NCI-H187 treated with DMSO at 0.1 percent for 48 hours (cell line): ENCODE measurements at places on chromosomes 2 and 18.
A peak's percentile ranks its signal among the peaks of the same experiment; 100 is the strongest.

- no peak for DNase-seq
Measured at GRCh38 chr2:42786561-42787345, 5.6 kb downstream of the HAAO start.

DNA sequence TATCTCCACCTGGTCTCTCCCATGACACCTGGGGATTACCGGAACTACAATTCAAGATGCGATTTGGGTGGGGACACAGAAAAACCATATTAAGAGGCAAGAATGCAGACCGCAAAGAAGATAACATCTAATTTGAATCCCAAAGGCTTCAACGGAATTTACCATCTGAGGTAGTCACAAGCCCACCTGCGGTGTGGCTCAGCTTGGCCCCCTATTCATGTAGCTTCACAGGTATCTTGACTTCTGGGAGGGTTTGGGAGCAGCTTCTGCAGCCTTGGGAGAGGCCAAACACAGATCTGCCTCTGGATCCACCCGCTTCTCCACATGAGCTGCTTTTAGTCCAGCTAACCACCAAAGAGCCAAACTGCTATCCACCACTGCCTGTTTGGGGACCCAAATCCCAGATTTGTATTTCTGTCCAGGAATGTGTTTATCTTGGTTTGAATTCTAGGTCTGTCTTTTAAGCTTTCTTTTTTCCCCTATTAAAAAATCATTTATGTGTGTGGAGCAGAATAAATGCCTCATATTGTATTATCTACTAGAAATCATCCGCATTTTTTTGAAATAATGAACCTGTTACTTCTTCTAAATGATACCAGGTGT, 247.6 kb downstream of the DLGAP1 start:
- no peak for DNase-seq

GRCh38 chr18:5369513-5369912, 74.0 kb upstream of the ZBTB14 start:
- no peak for DNase-seq

DNA sequence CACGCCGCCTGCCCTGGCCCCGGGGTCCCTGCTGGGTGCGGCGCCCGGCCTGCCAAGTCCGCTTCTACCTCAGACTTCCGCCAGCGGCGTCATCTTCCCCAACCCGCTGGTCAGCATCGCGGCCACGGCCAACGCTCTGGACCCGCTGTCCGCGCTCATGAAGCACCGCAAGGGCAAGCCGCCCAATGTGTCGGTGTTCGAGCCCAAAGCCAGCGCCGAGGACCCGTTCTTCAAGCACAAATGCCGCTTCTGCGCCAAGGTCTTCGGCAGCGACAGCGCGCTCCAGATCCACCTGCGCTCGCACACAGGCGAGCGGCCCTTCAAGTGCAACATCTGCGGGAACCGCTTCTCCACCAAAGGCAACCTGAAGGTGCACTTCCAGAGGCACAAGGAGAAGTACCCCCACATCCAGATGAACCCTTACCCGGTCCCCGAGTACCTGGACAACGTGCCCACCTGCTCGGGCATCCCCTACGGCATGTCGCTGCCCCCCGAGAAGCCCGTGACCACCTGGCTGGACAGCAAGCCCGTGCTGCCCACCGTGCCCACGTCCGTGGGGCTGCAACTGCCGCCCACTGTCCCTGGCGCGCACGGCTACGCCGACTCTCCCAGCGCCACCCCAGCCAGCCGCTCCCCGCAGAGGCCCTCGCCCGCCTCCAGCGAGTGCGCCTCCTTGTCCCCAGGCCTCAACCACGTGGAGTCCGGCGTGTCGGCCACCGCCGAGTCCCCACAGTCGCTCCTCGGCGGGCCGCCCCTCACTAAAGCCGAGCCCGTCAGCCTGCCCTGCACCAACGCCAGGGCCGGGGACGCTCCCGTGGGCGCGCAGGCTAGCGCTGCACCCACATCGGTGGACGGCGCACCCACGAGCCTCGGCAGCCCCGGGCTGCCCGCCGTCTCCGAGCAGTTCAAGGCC, 13.7 kb downstream of the SALL3 start:
- DNase-seq, result no peak

DNA sequence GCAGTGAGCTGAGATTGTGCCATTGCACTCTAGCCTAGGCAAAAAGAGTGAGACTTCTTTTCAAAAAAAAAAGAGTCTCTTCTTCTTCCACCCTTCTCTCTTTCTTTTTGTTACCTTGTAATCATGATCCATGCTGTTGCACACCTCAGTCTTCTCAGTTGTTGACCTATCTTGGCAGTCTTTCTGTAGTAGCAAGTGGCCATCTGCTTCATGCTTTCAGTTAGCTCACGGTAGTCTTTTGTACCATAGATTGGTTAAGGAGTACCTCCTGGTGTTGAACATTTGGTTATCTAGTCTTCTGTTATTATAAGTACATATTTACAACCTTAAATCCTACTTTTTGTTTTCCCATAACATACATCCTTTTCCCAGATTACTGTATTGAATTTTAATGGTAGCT, 3.1 kb downstream of the GORASP2 start:
- DNase-seq, result no peak

DNA sequence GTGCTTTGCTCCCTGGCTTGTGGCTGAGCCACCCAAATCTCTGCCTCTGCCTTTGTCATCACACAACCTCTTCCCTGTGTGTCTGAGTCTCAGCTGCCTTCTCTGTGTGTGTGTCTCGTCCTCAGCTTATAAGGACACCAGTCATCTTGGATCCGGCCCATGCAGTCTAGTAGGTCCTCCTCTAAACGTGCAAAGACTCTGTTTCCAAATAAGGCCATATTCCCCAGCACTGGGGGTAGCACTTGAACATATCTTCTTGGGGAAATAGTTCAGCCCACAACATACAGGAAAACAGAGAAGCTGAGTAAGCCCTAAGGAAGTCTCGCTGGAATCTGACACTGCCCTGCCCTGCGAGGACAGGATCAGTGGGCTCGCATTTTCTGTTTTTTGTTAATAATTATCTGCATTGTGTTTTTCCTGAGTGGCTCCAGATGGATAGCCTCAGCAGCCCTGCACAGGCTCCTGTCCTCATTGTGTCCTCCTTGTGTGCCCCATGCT, 42.1 kb downstream of the MTCL1 start:
- DNase-seq, result no peak

DNA sequence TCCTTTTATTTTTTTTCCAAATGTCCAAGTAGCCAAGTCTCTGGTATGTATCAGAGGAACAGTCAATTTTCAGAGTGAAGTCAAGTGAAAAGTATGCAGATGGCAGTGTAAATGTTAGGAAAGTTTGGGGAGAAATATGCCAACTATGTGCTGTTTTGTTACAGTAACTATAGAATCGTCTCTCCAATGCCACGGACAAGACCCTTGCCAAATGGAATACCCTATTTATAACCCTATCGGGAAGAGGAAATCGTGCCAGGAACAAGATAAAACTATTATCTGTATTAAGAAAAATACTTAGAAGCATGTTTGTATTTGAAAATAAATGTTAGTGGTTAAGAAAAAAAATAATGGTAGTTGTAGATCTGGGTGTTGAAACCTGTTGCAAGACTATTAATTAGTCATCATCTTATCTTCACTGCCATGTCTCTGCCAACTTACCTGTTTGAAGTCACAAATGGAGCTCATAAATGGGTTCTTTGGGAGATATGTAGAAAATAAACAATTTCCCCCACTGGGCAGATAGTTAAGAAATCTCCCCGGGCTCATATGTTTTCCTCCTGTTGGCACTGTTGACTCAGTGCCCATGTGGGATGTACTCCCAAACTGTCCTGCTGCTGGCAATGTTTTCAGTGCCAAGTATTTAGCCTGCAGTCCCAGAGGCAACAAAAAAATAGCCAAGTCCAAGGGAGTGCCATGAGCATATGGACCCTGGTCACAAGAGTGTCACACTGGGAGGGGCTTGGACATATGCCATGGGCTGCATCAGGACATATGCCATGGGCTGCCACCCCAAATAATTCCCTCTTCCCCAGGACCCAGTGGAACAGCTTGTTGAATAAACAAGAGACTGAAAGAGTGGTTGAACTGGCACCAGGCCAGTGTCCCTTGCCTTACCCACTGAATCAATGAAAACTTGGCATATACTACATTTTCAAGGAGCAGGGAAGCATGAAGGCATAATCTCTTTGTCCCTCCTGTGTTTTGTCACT, 366.9 kb downstream of the OSR1 start:
- no peak for DNase-seq

GRCh38 chr18:1922066-1922465, 649.2 kb downstream of the METTL4 start:
- DNase-seq, result no peak

DNA sequence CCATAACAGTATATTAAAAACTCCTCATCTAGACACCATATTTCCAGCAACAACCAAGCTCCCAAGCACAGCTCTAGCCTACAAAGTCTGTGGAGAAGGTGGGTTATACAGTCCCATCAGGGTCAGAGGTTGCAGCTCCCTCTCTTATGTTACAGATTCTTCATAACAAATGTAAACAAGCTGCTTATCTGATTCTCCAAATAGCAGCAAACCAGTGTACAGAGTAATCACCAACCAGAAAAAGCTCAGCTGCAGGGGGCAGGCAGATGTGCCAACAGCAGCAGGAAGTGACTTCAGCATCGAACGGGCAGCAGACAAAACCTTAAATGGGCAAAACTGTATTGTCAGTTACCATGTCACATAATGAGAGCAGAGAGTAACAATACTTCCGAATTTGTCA, 52.9 kb upstream of the NABP1 start:
- DNase-seq, result no peak

- DNase-seq, result no peak
Measured at GRCh38 chr2:232405943-232406510, 617 bp upstream of the ALPG start.

DNA sequence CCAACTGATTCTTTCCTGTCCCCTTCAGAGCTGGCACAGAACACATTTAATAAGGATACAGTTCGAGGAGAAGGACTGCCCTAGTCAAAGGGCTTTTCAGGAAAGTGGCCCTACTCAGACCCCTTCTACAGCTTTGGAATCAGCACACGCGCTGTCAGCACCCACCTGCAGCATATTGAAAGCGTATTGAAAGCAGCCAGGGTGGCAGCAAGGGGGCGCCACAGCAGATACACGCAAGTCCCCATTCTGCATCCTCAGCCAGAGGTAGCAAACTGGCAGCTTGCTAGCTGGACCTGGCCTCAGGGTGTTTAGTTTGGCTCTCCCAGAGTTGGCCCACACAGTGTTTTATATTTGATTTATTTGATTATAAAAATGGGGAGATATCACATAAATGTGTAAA, 101.0 kb upstream of the NT5C1B start:
- DNase-seq, result no peak

GRCh38 chr18:73563901-73564472, 583.6 kb downstream of the FBXO15 start:
- DNase-seq, result no peak

- DNase-seq, result peak; percentile 60
Measured at GRCh38 chr2:49261781-49262180, 107.5 kb upstream of the FSHR start.

GRCh38 chr2:234490271-234491091, 6.4 kb downstream of the ARL4C start:
- DNase-seq, result no peak

GRCh38 chr2:53969285-53969967, 1.4 kb downstream of the PSME4 start:
- DNase-seq, result no peak

GRCh38 chr2:219457784-219458369, 23.2 kb downstream of the SPEG start:
- no peak for DNase-seq

DNA sequence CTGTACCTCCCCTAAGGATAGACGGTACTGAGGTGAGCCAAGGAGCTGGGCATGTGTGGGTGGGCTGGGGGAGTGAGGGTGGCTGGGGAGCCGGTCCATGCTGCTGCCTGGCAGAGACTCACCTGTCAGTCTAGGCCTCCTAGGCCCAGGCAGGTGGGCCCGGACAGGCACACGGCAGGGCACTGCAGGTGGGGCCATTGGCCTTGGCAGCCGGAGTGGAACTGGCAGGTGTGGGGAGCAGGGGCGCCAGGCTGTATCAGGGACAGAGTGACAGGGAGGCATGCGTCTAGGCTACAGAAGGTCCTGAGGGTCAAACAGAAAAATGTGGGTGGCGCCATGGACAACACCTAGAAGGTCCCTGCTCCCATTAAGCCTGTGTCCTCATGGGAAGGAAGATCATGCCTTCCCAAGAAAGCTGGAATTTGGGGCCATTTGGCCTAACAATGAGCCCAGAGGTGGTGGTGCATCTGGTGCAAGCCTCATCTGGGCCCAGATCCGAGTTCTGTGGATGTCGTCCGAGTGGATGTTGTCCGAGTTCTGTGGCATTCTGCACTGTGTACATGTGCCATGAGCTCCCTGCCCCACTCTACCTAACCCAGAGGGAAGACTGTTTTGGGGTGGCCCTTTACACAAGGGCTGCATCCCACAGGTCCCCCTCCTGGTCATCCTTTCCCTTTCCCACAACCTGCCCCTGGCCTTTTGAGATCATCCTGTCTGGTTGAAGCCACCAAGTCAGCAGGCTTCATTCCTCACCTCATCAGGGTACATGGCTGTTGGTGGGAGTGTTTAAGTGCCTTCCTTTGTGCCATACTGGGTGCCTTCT, 249.7 kb downstream of the GLI2 start:
- no peak for DNase-seq

DNA sequence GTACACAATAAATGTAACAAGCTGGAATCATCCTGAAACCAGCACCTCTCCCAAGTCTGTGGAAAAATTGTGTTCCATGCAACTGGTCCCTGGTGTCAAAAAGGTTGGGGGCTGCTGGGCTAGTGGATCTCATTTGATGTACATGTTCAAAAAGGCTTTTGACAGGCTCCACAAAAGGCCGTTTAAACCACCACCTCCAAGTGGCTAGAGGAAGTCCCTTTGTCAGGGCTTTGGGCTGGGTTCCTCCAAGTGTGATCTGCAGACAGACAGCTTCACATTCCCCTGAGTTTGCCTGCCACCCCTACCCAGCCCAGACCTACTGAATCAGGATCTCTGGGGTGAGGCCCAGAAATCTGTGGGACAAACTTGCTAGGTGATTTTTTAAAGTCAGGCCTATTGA, 84.7 kb downstream of the TGFA start:
- no peak for DNase-seq

GRCh38 chr2:107585851-107586250, 240.8 kb upstream of the RGPD4 start:
- DNase-seq, result no peak

GRCh38 chr18:12849548-12849947, 34.5 kb downstream of the PTPN2 start:
- no peak for DNase-seq

DNA sequence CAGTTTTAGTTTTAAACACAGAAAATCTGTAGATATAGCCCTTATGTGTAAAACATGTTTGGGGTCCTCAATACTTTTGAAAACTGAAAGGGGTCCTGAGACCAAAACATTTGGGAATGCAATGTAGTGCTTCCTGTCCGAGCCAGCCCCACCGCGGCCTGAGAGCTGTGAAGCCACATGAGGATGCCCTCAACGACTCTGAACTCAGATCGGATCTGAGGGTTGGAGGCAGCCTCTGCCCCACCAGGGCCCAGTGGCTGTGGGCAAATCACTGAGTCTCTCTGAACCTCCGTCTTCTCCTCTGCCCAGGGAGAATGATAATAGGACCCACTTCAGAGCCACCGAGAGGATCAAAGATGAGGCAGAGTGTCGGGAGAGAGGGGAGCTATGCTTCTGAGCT, 33.4 kb upstream of the HPCAL1 start:
- DNase-seq, result no peak
